Activated CD4-positive, CD25-positive, alpha-beta regulatory T cell (primary cell): ENCODE measurements at places on chromosomes 13 and 19.

- DNase-seq = no peak
Observed at GRCh38 chr19:6376512-6377190, 918 bp upstream of the PSPN start.

GRCh38 chr13:103614761-103615160 lies 548.5 kb upstream of the SLC10A2 start:
- no peak for DNase-seq

- DNase-seq = no peak
Observed at GRCh38 chr13:102715447-102715846, 20.6 kb upstream of the METTL21C start.

GRCh38 chr13:45332036-45332830 lies 8.8 kb downstream of the TPT1 start:
- DNase-seq = no peak

DNA sequence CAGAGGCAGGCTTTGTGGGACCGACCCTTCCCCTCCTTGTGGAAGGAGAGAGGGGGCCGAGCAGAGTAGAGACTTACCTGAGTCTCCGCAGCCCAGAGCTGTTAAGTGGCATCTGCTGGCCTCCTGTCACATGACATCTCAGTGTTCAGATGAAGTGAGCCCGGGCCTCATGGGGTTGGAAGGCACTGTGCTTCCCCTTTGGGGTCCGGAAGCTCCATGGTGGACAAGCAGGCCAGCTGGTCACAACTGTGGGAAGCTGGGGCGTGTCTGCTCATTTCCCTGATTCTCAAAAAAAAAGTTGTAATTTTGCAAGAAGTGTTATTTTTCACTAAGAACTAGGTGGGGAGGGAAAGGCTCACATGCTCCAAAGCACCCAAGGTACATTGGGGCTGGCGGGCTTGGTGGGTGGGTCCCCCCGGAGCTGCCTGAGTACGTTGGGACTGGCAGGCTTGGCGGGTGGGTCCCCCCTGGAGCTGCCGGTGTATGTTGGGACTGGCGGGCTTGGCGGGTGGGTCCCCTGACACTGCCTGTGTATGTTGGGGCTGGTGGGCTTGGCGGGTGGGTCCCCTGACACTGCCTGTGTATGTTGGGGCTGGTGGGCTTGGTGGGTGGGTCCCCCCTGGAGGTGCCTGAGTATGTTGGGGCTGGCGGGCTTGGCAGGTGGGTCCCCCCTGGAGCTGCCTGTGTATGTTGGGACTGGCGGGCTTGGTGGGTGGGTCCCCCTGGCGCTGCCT lies 18.2 kb upstream of the DCUN1D2 start:
- DNase-seq = no peak

- DNase-seq = peak; percentile 16
Observed at GRCh38 chr13:24261566-24261965, 47.8 kb upstream of the C1QTNF9 start.

DNA sequence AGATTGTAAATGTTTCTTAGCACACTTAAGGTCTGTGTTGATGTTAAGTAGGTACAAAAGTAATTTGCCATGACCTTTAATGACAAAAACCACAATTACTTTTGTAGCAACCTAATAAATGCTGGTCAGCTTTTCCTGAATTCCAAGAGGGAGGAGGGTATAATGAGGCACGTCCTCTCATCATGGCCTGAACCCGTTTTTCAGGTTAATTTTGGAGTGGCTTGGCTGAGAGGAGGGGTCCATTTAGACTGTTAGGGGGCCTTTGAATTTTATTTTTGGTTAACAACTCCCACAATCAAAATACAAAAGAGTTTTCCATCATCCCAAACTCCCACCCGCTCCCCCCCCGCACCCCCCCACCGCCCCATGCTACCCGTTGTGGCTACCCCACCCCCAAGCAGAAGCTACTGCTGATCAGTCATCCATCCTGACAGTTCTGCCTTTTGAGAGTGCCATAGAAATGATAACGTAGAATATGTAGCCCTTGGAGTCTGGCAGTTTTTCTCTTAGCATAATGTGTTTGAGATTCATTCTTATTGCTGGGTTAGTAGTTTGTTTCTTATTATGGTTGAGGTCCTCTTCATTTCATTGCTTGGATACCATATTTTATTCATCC lies 14.4 kb upstream of the PLEKHF1 start:
- no peak for DNase-seq

DNA sequence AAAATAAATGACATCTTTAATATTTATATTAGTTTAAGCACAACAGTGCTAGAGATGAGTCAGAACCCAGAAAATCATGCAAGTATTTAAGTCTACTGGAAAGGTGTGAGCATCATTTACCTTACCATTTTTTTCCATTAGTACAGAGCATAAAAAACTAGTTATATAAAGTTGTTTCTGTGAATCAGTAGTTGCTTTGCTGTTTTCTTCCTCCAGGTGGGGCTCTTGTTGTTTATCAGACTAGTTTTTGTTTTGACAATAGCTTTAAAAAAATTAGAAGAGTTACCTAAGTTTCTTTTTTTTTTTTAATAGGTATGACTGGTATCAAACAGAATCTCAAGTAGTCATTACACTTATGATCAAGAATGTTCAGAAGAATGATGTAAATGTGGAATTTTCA lies 12.7 kb downstream of the SUGT1 start:
- no peak for DNase-seq

- DNase-seq = no peak
Observed at GRCh38 chr19:15379999-15380647, 536 bp upstream of the AKAP8 start.
